Activated CD8-positive, alpha-beta memory T cell treated with anti-CD3 and anti-CD28 coated beads for 4 hours (primary cell): ENCODE measurements at places on chromosomes 12 and 14.

DNA sequence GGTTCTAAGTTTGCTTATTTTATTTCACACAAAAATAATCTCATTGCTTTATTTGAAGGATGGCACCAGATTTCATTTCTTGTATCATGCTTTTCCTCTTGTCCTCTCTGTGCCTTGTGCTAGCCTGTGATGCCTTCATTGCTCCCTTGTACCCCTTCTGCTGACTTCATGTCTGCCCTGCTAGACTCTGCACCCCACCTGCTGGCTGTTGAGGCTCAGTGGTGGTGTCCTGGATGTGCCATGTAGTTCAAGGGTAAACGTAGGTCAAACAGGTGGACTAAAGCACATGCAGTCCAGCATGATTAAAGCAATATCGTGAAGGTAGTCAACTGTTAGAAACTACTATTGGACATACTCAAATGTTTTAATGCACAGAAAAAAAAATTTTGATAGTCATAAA, 21.6 kb downstream of the MRPS35 start:
- no peak for DNase-seq

DNA sequence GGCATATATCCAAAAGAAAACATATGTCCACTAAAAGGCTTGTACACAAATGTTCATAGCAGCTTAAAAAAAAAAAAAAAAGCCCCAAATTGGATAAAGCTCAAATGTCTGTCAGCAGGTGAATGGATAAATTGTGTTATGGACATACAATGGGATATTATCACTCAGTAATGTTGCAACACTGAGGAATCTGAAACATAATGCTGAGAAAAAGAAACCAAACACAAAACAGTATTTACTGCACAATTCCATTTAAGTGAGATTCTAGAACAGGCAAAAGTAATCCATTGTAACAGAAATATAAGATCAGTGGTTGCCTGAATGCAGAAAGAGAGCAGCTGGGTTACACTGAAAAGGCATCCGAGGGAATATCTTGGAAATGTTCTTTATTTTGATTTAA, 117.9 kb downstream of the SLC15A5 start:
- no peak for DNase-seq

DNA sequence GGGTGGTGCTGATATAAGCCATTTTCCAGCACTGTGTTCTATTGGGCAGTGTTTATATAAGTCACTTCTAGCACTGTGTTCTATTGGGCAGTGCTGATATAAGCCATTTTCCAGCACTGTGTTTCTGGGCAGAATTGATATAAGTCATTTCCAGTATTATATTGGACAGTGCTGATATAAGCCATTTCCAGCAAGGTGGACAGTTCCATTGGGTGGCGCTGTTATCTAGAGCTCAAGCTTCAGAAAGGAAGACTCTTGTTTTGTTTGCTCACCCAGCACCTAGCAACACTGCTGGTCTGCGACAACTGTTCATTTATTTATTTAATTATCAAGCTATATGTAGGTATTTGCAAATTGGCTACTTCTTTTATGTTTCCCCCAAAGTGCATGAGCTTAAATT, 690.3 kb downstream of the AACS start:
- no peak for DNase-seq

DNA sequence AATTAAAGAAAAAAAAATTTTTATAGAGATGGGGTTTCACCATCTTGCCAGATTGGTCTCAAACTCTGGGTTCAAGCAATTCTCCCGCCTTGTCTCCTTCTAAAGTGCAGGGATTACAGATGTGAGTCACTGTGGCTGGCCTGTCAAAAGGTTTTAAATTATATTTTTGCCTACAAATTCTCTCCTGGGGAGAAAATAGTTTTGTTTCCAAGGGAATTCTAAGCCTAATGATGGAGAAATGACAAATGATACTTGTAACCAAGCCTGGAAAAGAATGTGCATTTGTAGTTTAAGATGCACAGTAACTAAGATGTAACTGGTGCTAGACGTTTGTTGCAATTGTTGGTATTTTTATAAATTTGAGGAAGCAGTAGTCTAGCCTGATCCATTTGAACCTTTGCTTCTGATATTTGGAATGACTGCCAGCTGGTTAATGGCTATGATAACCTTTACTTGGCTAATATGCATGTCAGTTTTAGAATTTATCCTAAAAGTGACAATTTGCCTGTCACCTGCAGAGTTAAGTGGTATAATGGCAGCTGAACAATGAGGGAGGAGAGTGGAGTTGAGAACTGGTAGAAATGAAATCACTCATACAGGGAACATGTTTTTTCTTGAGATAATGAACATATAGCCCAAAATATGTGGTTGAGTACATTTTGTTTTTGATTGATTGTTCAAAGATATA, 148.0 kb downstream of the FUT8 start:
- no peak for DNase-seq

DNA sequence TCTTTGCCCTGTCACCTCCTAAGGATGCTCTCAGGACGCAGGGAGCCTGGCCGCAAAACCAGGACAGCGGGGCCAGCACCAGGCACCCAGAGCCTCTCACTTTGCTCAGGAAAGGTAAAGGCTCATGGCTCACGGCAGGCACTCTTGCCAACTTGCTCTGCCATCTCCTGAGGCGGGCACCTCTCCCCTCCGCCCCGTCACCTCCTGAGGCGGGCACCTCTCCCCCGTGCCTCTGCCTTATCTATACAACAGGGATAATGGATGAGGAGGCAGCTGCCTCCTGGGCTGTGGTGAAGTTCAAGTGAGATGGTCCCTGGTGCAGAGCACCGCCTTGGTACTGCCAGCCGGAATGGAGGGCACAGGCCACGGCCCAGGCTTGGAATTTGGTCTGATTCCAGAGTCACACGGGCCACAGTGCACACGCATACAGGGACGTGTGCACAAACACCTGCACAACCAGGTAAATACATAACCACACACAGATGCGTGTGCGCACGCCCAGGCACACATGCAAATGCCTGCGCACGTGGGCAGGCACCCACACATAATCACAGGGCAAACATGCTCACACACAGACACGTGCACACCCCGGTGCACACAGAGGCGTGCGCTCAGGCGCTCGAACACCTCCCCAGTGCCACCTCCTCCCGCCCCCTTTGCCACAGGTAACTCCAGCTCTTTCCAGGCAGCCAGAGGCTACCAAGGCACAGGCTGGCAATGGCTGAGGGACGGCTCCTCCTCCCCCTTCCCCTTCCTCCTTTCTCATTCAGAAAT, 11.6 kb downstream of the DEGS2 start:
- DNase-seq, result no peak

DNA sequence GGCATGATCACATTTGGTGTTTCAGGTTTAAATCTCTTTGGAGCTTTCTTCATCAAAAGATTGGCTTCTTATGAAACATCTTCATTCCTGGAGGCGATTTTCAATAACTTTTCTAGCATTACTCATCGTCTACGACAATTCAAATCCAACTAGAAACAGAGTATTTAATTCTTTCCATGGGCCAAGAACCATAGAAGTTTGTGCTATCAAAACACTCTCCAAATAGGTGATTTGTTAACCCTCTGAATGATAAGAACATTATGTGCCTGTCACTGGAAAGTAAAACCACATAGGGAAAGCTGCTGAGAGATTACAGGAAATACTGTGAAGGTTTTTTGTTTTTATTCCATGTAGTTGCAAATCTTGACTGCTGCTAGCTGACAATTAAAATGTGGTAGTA, 6.9 kb upstream of the DCN start:
- DNase-seq, result no peak

- DNase-seq, result no peak
Measured at GRCh38 chr12:11856971-11857370, 207.5 kb downstream of the ETV6 start.

- DNase-seq, result no peak
Measured at GRCh38 chr14:90759370-90760077, 56.7 kb downstream of the TTC7B start.

GRCh38 chr14:31118892-31119291, 88.7 kb downstream of the HECTD1 start:
- DNase-seq, result no peak

GRCh38 chr14:38124506-38124905, 83.2 kb upstream of the SSTR1 start:
- no peak for DNase-seq

GRCh38 chr14:67583711-67584644, 16.1 kb downstream of the PIGH start:
- no peak for DNase-seq

DNA sequence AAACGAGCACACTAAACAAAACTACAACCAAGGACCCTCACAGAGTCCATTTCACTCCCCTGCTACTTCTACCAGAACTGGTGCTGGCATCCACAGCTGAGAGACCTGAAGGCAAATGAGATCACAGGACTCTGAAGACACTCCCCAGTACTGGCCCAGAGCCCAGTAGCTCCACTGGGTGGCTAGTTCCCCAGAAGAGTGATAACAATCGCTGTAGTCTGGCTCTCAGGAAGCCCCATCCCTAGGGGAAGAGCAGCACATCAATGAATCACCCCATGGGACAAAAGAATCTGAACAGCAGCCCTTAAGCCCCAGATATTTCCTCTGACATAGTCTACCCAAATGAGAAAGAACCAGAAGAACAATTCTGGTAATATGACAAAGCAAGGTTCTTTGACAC, 190.7 kb upstream of the BMP4 start:
- no peak for DNase-seq

GRCh38 chr12:64180951-64181350, 41.1 kb downstream of the KICS2 start:
- DNase-seq, result no peak

DNA sequence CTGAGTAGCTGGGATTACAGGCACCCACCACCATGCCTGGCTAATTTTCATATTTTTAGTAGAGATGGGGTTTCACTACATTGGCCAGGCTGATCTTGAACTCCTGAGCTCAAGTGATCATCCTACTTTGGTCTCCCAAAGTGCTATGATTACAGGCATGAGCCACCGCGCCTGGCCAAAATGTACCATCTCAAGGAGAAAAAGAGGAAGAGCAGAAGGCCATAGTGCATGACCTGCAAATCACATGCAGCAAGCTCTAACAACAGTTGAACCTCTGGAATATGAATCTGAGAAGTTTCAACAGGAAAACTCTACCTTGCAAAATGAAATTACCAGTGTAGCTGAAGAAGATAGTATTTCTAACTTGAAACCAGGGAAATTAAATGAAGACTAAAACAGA, 17.1 kb upstream of the SERPINA1 start:
- no peak for DNase-seq

GRCh38 chr12:131948166-131948712, 1.5 kb upstream of the EP400 start:
- no peak for DNase-seq

DNA sequence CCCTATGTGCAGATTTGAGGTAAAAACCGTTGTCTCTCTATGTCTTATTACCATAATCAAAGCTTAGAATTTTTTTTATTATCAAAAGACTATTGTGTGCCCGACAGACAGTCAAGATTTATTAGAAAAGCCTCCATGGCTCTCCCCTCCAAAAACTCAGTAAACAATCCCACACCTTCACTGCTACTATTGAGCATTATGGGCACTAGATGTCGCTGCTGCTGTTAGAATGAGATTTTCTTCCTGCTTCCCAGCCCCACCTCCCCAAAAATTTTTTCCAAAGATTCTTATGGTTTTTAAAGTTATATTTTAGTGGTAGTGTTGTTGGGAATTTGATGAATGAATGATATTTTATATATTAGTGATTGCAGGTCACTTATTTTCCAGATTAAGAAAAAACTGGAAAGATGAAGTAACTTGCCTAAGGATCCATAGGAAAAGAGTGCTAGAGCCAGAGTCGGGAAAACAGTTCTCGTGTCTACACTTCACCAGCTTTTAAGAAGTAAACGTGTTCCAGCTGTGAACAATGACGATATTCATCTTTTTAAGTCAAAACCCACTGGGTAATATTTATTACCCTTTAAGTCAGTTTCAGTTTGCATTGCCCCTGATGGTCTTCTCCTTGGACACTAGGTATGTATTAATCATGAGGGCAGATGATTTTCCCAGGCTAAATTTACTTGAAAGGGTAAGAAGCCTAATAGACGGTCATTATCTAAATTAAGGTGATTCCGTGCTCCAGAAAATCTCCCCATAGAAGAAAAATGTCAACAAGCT, 12.2 kb upstream of the FOXG1 start:
- no peak for DNase-seq

DNA sequence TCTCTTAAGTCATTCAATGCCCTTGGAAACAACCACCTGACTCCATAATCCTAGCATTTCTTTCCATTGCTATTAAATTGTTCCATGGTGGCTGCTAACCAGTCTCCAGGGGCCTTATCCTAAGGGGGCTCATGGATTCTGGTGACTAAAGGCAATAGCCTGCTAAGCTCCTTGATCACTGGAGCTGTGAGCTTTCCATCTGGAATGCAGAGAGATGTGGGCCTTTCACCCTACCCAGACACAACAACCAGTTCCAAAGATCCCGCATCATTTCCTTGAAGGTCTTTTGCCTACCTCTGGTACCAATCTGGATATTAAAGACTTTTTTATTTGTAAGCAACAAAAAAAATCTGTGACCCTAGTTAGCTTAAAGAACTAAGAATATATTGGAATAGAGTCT, 32.9 kb downstream of the NDUFA12 start:
- no peak for DNase-seq

- DNase-seq, result no peak
Measured at GRCh38 chr12:638953-639557, 24.2 kb downstream of the NINJ2 start.

DNA sequence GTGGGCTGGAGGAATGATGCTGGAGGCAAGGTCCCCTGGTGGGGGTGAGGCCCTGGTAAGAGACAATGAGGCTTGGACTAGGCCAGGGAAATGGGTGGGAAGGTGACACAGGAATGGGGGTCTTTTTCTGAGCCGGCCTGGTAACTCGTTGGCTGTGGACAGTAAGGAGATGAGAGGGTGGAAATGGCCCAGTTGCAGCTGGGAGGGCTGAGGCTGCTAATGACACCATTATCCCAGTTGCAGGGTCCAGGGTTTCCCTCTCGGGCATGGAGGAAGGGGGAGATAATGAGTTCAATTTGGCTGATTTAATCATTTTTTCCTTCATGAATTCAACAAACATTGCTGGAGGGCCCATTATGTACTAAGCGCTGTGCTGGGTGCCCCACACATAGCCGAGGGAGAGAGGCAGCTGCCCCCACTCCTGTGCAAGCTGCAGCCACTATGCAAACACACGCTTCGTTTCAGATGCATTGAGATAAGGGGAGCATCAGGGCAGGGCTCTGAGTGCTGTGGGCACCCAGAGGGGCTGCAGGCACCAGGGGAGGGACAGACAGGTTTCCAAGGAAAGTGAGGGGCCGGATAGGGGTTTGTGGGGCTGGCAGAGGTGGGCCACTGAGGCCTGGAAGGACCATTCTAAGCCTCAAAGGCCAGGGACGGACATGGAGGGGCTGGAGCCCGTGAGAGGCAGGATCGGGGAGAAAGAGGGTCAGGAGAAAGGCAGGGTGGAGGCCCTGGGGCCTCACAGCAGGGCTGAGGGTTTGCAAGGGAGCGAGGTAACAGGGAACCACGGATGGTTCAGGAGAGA, 43.2 kb upstream of the MEG3 start:
- DNase-seq, result no peak
